Activated CD4-positive, alpha-beta T cell treated with anti-CD3 and anti-CD28 coated beads, Interleukin-2, amount 10 ng/mL, durations not matched to agents 24 days and 14 days (primary cell): ENCODE measurements at places on chromosomes 1 and 21. TPM values are rescaled to one million over a fixed set of nuclear protein-coding genes. Genes with fewer than 3 reads are reported as not detected.

The ZMYND12 gene
- total RNA-seq = 0.12 TPM in 1 of 2 replicates, not detected in the other

The PYHIN1 gene
- total RNA-seq = 10.4 and 11.3 TPM in 2 replicates

The SLC37A1 gene
- total RNA-seq = 19.5 and 23.0 TPM in 2 replicates

The OLFML2B gene
- not detected in 2 replicates for total RNA-seq

The GPR153 gene
- 1.3 and 1.7 TPM in 2 replicates for total RNA-seq

DNA sequence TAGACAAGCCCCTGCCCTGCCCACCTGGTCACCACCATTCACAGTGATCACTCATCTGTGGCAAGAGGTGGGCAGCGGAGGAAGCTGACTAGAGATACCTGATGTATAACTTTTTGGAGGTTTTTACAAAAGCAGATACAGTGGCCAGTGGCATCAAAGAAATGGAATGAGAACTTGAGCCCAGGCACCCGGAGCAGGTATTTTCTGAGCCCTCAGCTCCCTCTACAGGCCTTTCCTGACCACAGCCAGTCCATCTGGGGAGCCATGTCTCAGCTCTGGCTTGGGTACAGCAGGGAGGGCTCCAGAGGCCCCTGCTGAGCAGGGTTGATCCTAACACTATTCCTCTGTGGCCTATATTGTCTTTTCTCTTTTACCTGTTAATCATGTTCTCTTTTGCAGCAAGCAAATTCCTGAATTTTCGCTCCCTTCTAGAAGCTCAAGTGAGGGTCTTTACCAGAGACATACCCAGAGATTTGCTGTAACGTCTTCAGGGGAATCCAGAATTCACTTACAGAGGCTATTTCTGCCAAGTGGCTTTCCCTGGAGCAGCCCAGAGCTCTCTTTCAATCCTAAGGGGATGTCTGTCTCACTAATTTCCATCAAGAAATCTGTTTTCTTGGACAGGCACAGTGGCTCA lies 27.3 kb downstream of the GPR157 start:
- DNase-seq = peak; percentile 82

DNA sequence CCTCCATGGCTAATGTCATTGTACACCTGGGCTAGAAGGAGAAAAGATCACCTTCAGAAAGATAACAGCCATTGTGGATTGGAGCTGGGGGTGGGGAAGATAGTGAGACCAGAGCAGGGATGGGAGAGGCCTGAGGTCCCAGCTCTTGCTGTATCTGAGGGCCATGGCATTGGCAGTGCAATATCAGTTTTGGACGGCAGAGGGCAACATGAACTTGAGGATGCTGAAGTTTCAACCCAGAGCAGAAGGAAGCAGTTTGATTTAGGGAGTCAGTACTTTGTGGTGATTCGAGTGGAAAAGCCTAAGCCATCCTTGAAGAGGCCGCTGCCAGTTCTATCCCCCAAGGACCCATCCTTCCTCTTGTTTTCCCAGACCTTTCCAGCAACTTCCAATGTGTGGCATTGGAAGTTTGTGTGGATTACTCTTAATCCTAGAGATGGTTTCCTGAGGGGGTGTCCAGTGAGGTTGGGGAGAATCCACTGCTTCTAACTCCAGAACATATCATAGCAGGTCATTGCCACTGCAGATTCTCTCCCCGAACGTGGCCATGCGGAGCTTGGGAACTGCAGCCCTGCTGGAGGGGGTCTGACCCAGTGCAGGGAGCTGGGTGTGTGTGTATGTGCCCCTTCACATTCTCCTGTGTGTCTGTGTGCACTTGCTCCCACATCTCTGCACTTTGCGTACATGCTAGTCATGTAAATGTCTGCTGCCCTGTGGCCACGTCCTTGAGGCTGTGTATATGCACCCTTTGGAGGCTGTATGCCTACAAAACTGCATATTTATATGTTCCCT lies 24.1 kb downstream of the SLC26A9 start:
- peak; percentile 91 for DNase-seq

DNA sequence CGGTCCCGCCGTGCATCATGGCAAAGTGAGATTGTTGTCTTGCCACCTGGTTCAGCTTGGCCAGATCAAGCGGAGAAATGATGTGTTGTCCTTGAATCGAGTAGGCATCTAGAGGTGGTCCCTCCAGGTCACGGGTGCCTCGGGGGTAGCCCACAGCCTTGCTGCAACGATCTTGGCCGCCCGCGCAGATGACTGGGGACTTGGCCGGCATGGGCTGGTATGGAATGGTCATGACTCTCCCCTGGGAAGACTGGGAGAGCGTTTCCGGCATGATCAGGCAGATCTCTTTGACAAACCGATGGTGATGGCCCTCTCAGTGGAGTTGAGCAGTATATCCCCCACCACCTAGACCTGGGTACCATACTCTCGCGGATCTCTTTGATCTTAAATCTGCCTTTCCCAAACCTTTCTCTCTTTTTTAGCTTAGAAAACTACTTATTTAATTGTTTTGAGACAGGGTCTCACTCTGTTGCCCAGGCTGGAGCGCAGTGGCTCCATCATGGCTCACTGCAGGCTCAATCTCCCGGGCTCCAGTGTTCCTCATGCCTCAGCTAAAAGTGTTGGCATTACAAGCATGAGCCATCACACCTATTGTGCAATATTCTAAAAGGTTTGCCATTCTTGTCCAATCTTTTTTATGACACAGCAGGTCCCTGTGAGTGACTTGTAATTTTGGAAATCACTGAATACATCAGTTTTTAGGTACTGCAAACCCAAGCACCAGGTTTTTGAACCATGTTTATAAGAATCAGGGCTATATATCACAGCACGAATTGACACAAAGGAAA lies 9.4 kb upstream of the ELAPOR1 start:
- no peak for DNase-seq

GRCh38 chr1:113935970-113936369 lies 6.8 kb downstream of the HIPK1 start:
- no peak for DNase-seq

- DNase-seq = no peak
Observed at GRCh38 chr1:14815175-14815877, 216.8 kb downstream of the KAZN start.

DNA sequence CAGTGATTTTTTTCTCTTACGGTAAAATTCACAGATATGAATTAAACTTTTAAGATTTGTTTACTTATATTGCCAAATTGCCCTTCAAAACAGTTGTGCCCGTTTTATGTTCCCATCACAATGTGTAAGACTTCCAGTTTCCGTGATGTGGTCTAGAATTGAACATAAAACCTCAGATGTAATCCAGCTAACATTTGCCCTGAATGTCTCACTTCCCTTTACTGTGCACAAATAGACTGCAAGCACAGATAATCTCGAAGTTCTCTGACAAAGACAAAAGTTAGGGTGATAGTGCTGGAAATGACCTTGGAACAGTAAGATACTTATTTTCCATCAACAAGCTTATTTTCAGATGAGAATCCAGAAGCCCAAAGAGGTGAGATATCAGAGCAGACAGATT lies 177.5 kb downstream of the ZZZ3 start:
- no peak for DNase-seq

DNA sequence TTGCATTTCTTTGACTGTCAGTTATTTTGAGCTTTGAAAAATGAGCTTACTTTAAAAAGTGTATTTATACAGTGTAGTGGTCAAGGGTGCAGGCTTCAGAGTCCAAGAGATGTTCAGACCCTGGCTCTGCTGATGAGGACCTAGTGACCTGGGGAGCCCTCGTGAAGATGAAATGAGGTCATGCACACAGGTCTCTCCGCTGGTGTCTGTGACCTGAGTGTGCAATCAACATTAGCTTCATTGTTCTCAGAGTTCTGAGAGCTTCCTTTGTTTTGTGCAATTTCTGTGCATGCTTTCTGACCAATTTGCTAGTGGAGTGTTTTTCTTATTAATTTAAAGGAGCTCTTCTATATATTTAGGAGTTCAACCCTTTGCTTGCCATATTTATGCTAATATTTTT lies 71.3 kb downstream of the RIPK4 start:
- no peak for DNase-seq

GRCh38 chr1:154324669-154325582 lies at the start of gene ATP8B2:
Gene ATP8B2 (plus strand): TSS chr1:154325525. CDS start chr1:154328142, 2,617 bp downstream.
- DNase-seq = peak; percentile 95

- DNase-seq = no peak
Observed at GRCh38 chr1:10737651-10738050, 58.8 kb downstream of the CASZ1 start.

DNA sequence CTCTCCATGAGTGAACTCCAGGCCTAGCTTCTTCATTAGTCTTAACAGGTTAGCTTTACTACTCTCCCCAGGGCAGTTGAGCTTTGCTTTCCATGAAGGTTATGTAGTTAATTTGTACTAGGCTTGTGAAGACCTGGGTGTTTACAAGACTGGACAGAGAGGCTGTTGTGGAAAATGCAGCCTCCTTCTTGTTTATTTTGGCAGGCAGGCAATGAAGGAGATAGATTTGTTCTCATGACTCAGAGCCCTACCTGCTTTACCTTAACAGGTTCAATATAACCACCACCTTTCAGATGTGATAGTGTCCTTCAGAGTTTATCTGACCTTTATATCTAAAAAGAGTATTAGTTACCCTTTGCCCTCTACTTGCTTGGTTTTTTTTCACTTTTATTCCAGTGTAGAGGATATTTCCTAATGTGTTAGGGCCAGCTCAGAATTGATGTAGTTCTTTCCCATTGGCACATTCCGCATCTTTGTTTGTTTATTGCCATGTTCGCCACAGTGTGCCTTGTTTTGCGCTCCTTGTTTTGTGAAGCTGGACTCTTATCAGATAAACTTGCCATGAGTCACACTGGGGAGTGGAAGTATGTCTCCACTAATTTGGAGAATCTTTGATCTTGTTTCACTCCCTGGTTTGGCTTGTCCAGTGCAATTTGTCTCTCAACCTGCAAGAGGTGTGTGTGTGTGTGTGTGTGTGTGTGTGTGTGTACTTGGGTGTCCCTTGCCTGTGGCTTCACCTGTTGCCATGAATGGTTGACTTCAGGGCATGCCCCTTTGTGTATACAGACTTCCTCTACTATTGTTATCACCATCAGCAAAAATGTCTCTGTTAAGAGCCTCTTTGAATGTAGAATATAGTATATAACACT lies 87.4 kb upstream of the MACF1 start:
- DNase-seq = no peak

GRCh38 chr1:92459871-92460320 lies 26.8 kb downstream of the GFI1 start:
- peak; percentile 62 for DNase-seq
